ENCODE measurements at places on chromosomes 7 and 10.
A peak's percentile ranks its signal among the peaks of the same experiment; 100 is the strongest.

- peak; percentile 74 for DNase-seq
Measured at GRCh38 chr10:44958898-44959246, 730 bp upstream of the RASSF4 start.

GRCh38 chr10:110546499-110547110 is 20.9 kb upstream of the SMC3 start:
- DNase-seq = peak; percentile 39

DNA sequence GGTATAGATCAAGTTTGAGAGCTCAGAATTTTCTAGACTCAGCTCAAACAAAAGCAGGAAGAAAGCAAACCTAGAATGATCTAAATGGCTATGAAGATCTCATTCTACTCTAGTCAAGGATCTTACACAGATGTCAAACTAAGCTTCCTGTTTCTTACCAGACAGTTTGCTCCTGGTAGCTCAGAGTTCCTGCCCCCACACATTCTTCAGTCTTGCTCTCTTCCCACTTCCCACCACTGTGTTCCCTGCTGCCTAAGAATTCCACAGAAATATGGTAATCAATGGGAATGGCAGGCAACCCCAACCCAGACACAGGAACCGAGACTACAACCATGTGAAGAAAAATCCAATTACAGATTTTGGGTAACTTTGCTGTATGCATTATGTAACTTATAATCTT is 133.4 kb upstream of the PTN start:
- no peak for DNase-seq

DNA sequence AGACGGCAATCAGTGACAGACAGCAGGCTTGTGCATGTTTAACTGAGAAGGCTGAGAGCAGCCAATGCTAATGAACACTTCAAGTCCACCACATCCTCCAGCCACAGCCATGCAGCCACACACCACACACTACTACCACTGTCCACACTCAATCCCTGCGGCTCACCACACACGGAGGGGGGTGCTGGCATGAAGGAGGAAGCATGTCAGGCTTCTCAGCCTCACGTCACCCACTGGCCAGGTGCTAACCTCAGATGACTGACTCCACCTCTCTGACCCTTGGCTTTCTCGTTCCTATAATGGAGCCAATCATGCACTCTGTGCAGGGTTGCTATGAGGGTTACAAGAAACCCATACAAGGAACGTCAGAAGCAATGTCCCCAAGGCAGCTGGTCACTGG is 165.4 kb upstream of the RNF32 start:
- no peak for DNase-seq

GRCh38 chr7:153005750-153006435 is 246.3 kb downstream of the ACTR3B start:
- no peak for DNase-seq
